ENCODE measurements at places on chromosomes 7 and 10. TPM values are rescaled to one million over a fixed set of nuclear protein-coding genes. Genes with fewer than 3 reads are reported as not detected.

DNA sequence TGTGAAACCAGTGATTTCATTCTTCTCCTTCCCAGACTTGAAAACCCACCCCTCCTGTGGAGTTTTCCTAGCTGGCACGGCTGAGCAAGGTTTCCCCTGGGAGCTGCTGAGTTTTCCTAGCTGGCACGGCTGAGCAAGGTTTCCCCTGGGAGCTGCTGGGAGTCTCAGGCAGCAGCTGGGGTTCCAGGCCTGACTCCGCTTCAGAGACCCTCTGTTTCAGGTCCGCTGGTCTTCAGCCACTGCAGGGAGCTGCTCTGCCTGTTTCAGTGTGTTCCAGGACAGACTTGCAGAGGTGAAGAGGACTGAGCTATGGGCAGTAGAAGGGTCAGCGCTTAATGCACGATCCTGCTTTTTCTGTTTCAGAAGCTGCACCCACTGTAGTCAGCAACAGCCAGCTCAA, 104.9 kb downstream of the XRCC2 start:
- H3K27me3 ChIP-seq = no peaks in the 10 kb centered on the region
- no peaks in the 10 kb centered on the region for H3K36me3 ChIP-seq
- H3K4me1 ChIP-seq = no peaks in the 10 kb centered on the region
- no peak overlapping the region for H3K4me3 ChIP-seq
- no peak overlapping the region for H3K27ac ChIP-seq

- H3K4me1 ChIP-seq = peaks cover 10% of the 10 kb centered on the region
- no peak for DNase-seq
- H3K4me3 ChIP-seq = no peak overlapping the region
- no peaks in the 10 kb centered on the region for H3K27me3 ChIP-seq
- H3K27ac ChIP-seq = no peak overlapping the region
These were observed 16.3 kb downstream of the ABI1 start for GRCh38 chr10:26844396-26844975.

GRCh38 chr7:110534241-110534931, 556.5 kb upstream of the LRRN3 start:
- H3K27me3 ChIP-seq = no peaks in the 10 kb centered on the region
- H3K36me3 ChIP-seq = no peaks in the 10 kb centered on the region
- H3K4me1 ChIP-seq = no peaks in the 10 kb centered on the region
- no peak overlapping the region for H3K27ac ChIP-seq
- H3K4me3 ChIP-seq = no peak overlapping the region
- DNase-seq = no peak

- H3K36me3 ChIP-seq = no peaks in the 10 kb centered on the region
- no peak overlapping the region for H3K27ac ChIP-seq
- DNase-seq = no peak
- H3K4me3 ChIP-seq = no peak overlapping the region
- no peaks in the 10 kb centered on the region for H3K27me3 ChIP-seq
- no peaks in the 10 kb centered on the region for H3K4me1 ChIP-seq
These were observed 35.2 kb downstream of the ZNF783 start for GRCh38 chr7:149297034-149297755.

The TLL2 gene
- 2.4 TPM for total RNA-seq

The CYP3A5 gene
- 0.24 TPM for total RNA-seq

- no peaks in the 10 kb centered on the region for H3K27me3 ChIP-seq
- H3K36me3 ChIP-seq = no peaks in the 10 kb centered on the region
- no peak overlapping the region for H3K27ac ChIP-seq
- no peak overlapping the region for H3K4me3 ChIP-seq
These were observed 220.3 kb downstream of the STK31 start for GRCh38 chr7:23930312-23930711.

DNA sequence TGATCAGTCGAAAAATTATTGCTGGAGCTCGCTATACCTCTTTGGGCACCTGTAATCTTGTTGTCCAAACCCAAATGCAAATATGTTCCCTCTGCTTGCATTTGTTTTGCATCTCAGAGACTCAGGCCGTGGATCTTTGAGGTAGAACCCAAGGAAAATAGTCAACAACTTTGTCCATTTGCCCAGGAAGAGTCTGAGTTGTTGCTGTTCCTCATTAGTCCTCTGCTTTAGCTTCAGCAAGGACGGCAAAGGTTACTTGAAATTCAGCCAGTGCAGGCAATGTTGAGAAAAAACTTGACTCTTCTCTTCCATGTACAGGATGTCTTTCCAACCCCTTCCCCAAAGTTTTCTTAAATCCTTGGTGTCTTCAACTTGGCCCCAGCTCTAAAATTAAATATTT, 45.8 kb downstream of the PDK4 start:
- H3K4me1 ChIP-seq = peaks cover 60% of the 10 kb centered on the region
- no peak for DNase-seq
- H3K27ac ChIP-seq = peak overlapping the region; percentile 98
- no peaks in the 10 kb centered on the region for H3K36me3 ChIP-seq
- no peak overlapping the region for H3K4me3 ChIP-seq

DNA sequence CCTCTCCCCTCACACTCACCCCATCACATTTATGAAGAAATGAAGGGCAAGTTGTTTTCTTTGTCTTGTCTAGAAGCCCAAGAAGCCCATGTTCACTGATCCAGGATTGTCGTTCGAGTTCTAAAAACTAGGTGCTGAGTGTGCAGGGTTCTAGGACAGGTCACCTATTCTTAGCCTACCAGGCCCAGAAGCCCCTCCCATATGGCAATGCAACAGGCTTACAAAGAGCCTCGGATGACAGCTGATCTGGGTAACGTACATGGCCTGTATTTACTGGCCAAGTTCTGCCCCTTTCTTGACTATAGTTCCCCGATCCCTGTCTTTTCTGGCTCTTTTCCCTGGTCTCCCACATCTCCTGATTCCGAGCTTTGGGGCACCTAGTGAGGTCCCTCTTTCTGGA, 160.9 kb downstream of the FZD1 start:
- DNase-seq = no peak
- no peaks in the 10 kb centered on the region for H3K4me1 ChIP-seq
- H3K4me3 ChIP-seq = no peak overlapping the region
- H3K36me3 ChIP-seq = no peaks in the 10 kb centered on the region
- no peak overlapping the region for H3K27ac ChIP-seq
- H3K27me3 ChIP-seq = no peaks in the 10 kb centered on the region

DNA sequence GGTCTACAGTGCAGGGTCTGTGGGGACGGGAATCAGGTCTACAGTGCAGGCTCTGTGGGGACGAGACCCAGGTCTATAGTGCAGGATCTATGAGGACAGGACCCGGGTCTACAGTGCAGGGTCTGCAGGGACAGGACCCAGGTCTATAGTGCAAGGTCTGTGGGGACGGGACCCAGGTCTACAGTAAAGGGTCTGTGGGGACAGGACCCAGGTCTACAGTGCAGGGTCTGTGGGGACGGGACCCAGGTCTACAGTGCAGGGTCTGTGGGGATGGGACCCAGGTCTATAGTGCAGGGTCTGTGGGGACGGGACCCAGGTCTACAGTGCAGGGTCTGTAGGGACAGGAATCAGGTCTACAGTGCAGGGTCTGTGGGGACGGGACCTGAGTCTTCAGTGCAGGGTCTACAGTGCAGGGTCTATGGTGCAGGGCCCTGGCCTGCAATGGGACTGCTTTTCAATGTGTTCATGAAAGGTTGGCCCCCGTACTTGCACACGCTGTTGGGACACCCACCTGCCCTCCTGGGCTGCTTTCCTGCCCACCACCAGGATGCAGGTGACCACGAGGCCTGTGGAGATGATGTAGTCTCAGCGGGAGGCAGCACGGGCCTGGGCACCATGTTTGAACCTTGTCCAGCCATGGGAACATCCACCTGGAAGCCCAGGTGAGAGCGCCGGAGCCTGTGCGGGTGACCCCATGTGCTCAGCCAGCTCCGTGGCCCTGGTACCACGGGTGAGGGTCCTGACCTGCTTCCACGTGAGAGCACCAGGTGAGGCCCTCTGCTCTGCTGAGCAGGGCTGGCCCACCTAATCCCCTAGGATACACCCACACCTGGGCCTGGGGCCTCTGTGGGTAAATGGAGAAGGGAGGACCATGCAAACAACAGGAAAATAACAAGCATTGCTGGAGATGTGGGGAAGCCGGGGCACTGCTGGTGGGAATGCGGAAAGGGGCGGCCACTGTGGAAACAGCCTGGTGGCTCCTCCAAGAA, 91.4 kb upstream of the DIP2C start:
- H3K36me3 ChIP-seq = no peaks in the 10 kb centered on the region
- no peaks in the 10 kb centered on the region for H3K27me3 ChIP-seq
- no peak for DNase-seq
- H3K4me1 ChIP-seq = peaks cover 7% of the 10 kb centered on the region
- no peak overlapping the region for H3K27ac ChIP-seq

DNA sequence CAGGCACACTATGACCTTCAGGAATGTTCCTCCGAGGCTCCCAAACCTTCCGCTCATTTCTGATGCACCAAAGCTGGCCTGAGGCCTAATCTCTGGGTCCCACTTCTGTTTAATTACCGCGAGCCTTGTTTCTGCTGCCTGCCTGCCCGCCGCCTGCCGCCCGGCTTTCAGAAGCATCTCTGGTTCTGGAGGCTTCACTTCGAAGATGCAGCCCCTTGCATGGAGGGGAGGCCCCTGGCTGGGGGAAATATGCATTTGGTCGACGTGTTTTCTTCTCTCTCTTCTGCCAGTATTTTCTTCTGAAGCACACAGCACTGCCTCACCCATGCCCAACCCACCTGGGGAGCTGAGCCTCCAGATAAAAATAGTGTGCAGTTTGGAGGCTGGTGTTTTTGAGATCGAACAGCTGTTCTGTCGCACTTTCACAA, 166.9 kb downstream of the PAXIP1 start:
- DNase-seq = no peak
- no peak overlapping the region for H3K27ac ChIP-seq
- H3K4me1 ChIP-seq = no peaks in the 10 kb centered on the region

- no peaks in the 10 kb centered on the region for H3K27me3 ChIP-seq
- DNase-seq = no peak
- H3K4me3 ChIP-seq = no peak overlapping the region
- H3K36me3 ChIP-seq = no peaks in the 10 kb centered on the region
- no peak overlapping the region for H3K27ac ChIP-seq
These were observed 36.1 kb downstream of the KCTD7 start for GRCh38 chr7:66664590-66665293.

The SORBS1 gene
- total RNA-seq = 21.5 TPM

GRCh38 chr7:70434376-70434775, 697.6 kb upstream of the GALNT17 start:
- no peaks in the 10 kb centered on the region for H3K4me1 ChIP-seq
- no peak overlapping the region for H3K4me3 ChIP-seq
- H3K27ac ChIP-seq = no peak overlapping the region
- H3K36me3 ChIP-seq = no peaks in the 10 kb centered on the region

GRCh38 chr7:140003913-140004382, 58.8 kb downstream of the PARP12 start:
- no peaks in the 10 kb centered on the region for H3K4me1 ChIP-seq
- DNase-seq = peak; percentile 8
